Nucleus accumbens (tissue), 56 donors: ENCODE measurements at places on chromosomes 1 and 21.

GRCh38 chr1:118556936-118557335 lies 371.9 kb upstream of the SPAG17 start:
- no peak for DNase-seq

DNA sequence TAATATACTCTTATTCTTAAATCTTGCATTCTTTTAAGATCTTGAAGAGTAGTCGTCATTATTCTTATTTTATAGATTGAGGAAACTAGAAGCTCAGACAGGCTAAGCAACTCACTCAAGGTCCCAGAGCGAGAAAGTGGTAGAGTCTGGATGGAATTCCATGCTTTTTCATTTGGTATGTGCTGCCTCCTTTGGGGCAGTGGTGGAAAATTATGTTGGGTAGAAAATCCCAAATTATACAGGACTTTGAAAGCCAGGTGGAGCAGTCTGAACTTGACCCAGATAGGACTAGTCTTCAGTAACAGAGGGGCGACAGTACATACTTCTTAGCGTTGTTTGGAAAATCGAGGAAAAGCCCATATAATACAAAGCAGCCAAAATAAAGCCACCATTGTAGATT lies 205.6 kb downstream of the ATG4C start:
- DNase-seq = no peak

DNA sequence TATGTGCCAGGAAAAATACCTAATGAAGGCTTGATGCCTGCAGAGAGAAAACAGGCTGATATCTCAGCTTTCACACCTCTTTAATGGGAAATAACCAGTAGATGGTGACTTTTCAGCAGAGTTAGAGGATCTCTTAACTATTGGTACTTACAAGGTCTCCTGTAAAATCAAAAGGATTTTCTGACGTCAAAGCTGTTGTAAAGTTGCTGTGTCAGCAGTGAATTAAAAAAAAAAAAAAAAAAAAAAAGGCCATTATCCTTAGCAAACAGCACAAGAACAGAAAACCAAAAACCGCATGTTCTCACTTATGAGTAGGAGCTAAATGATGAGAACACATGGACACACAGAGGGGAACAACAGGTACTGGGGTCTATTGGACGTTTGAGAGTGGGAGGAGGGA lies 349.1 kb downstream of the AMY1C start:
- DNase-seq = no peak

DNA sequence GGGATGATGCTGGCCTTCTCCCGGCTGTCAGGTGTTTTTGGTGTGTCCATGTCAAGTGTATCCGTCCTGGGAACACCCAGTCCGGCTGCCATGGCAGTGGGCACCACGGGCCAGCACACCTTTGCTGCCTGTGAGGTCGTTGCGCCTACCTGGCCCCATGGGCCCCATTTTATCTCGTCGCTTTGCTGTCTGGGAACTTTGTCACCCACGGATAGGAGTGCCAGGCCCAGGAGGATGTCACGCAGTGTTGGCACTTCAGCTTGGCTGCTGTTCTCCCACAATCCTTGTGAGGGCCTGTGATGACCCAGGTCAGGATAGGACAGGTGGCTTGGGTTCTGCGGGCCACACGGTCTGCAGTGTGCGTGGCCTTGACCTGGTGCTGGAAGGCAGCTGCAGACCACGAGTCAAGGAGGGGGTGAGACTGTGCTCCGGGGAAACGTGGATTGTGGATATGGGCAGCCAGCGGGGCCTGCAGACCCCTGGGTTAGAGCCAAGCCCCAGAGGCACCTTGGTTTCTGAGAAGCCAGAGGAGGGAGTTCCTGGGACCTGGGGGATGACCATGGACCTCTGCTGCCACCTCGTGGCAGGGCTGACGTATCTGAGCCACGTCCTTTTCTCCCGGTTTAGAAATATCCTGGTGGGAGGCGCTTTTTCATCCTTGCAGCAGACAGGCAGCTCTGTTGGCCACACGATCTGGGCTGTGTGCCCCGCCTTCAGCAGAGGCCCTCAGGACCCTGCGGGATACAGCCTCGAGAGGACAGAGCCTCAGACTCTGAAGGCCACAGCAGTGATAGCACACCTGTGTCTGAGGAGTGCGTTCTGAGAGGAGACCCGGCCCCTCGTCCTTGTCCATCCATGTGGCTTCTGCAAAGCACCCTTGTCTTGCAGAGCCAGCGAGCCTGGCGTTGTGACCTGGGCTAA lies 161.1 kb upstream of the COL6A1 start:
- DNase-seq = peak; percentile 69

GRCh38 chr1:203325418-203326091 lies 20.2 kb downstream of the BTG2 start:
- peak; percentile 60 for DNase-seq

DNA sequence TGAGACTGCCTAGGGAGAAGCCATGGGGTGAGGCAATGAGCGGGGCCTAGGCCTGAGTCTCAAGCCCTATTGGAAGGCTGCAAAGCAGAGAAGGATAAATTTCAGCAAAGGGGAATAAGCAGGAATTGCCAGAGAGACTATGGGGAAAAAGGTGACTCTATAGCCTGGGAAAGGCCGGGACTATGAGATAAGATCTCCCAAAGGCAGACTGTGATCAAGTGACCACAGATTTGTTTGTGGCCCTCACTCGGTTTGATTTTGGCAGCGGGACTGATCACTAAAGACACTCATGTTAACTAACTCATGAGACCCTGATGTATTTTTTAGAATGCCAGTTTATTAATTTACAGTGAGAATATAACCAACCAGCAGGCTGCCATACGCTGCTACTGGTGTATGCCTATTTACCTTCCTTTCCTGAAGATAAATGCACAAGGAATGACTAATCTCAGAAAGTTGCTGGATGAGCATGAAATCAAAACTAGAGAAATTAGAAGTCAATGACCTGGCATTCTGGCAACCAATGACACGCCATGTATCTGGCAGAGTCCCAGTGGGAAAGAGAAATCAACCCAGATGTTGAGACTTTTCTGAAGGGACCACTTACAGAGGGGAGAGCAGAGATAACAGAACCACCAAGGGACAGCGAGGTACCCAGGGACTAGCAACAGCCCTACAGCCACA lies 4.3 kb downstream of the HSF2BP start:
- no peak for DNase-seq

DNA sequence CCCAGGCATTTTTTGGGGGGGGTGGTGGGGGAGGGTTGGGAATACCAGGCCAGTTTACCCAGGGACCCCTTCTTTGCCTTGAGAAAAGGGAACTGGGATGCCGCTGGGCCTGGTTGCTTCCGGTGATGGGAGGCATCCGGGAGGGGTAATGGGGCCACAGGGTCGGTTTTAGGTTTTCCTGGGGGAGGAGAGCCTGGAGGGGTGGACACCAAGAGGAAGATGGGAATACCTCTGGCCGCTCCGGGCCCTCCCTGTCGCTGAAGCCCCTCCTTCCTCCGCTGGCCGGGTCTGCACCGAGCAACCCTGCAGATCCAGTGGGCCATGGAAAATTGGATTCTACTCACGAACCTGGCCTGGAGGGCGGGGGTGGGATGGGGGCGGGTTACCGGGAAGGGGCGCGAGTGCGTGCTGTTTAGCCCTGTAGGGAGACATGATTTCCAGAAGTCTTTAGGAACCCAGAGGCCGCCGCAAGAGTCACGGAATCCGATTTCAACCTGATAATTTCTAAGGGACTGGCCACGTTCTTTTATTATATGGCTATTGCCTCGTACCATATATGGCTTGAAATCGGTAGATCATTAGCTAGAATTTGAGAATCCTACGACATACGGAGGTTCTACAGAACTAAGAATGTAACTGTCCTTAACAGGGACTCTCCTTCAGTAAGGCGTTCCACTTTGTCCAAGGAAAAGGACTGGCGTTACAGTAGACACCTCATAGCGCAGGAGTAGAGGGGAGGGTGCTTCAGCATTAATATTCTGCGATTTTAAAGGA lies 749 bp downstream of the AKIRIN1 start:
- DNase-seq = no peak

- no peak for DNase-seq
Observed at GRCh38 chr1:207754011-207754410, 2.2 kb downstream of the CD46 start.

- peak; percentile 30 for DNase-seq
Observed at GRCh38 chr1:231053493-231054162, 13.6 kb upstream of the FAM89A start.
